ENCODE measurements at places on chromosomes 11 and 22. TPM values are rescaled to one million over a fixed set of nuclear protein-coding genes. Genes with fewer than 3 reads are reported as not detected.

Gene BRSK2
- 0.34 TPM for total RNA-seq

Gene TRIM49
- not detected for total RNA-seq

Gene MS4A1
- total RNA-seq = not detected

Gene PMM1
- 30.9 TPM for total RNA-seq

Gene SLC7A4
- total RNA-seq = not detected

GRCh38 chr22:47995264-47995627 lies 1232.8 kb downstream of the TBC1D22A start:
- H3K27ac ChIP-seq = no peak overlapping the region
- no peak for DNase-seq
- no peaks in the 10 kb centered on the region for H3K27me3 ChIP-seq
- H3K36me3 ChIP-seq = no peaks in the 10 kb centered on the region
- no peak overlapping the region for H3K4me3 ChIP-seq

DNA sequence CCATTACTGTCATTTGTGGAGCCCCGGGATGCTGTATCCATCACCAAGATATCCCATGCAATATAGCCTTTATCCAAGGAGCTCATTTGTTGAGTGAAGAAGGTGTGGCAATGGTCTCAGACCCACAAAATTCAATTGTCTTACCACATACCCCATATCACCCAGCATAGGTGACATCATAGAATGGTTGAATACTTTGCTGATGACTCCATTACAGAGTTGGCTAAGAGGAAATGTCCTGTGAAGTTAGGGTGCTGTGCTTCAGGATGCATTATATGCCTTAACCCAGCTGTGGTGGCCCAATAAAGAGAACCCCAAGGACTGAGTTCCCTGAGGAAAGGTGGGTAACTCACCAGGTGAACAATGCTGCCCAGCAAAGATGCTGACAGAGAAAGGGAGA lies 113.7 kb downstream of the EFCAB6 start:
- H3K27ac ChIP-seq = no peak overlapping the region
- no peaks in the 10 kb centered on the region for H3K36me3 ChIP-seq
- H3K27me3 ChIP-seq = peaks cover 71% of the 10 kb centered on the region
- no peak overlapping the region for H3K4me3 ChIP-seq
- DNase-seq = no peak

- H3K27me3 ChIP-seq = no peaks in the 10 kb centered on the region
- H3K27ac ChIP-seq = no peak overlapping the region
- H3K4me3 ChIP-seq = no peak overlapping the region
- H3K36me3 ChIP-seq = no peaks in the 10 kb centered on the region
- peaks cover 25% of the 10 kb centered on the region for H3K4me1 ChIP-seq
Measured at GRCh38 chr11:113193946-113194345, 120.4 kb upstream of the TTC12 start.

GRCh38 chr11:119854521-119854920 lies 125.5 kb upstream of the NECTIN1 start:
- H3K36me3 ChIP-seq = no peaks in the 10 kb centered on the region
- H3K27ac ChIP-seq = no peak overlapping the region
- no peak overlapping the region for H3K4me3 ChIP-seq

GRCh38 chr22:43110927-43111623 lies 525 bp downstream of the BIK start:
- H3K27me3 ChIP-seq = no peaks in the 10 kb centered on the region
- DNase-seq = peak; percentile 50
- no peak overlapping the region for H3K27ac ChIP-seq
- H3K4me3 ChIP-seq = peak overlapping the region; percentile 69

DNA sequence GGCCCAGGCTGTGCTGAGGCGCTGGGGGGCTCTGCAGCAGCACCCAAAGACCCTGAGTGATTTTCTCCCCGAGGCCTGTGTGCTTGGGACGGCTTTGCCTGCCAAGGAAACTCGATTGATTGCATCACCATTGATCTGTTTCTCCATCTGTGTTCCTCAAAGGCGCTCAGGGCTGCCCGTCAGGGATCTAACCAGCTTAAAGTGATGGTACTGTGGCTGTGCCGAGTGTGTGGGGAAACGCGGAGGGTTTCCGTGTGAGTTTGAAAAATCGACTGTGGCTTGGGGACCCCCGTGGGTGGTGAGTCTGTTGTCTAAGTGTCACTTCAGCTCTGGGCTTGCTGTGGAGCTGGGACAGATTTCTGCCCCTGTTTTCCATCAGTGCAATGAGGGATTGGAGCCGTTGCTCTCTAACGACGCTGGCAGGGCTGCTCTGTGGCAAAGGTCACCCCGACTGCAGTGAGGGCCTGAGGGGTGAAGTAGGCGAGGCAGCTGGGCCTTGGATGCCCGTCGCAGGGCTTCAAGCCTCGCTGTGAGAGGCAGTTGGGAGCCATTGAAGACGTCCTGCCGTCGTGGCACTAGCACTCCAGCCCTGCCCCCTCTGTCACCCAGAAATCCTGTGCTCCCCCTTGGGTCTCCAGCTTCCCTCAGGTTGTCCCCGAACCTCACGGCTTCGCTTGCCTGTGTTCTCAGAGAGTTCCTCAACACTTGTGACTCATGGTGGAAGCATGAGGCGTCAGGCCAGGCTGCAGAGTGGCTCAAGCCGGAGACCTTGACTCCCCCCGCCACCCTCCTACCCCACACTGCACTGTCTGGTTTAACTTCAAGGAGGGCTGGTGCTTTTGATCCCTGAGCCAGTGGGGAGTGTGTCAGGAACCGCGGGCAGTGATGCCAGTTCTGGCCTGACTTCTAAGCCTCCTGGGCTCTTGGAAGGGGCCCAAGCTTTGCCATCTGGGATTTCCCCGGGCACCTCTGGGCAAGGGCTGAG lies 21.8 kb downstream of the CACNA1I start:
- no peak overlapping the region for H3K4me3 ChIP-seq
- peaks cover 14% of the 10 kb centered on the region for H3K4me1 ChIP-seq
- H3K27ac ChIP-seq = peak overlapping the region; percentile 46
- H3K36me3 ChIP-seq = no peaks in the 10 kb centered on the region
- H3K27me3 ChIP-seq = peaks cover 11% of the 10 kb centered on the region

- DNase-seq = no peak
- H3K27ac ChIP-seq = no peak overlapping the region
- no peaks in the 10 kb centered on the region for H3K36me3 ChIP-seq
- H3K4me1 ChIP-seq = no peaks in the 10 kb centered on the region
- H3K27me3 ChIP-seq = no peaks in the 10 kb centered on the region
Measured at GRCh38 chr11:3896644-3897043, 41.2 kb downstream of the STIM1 start.

DNA sequence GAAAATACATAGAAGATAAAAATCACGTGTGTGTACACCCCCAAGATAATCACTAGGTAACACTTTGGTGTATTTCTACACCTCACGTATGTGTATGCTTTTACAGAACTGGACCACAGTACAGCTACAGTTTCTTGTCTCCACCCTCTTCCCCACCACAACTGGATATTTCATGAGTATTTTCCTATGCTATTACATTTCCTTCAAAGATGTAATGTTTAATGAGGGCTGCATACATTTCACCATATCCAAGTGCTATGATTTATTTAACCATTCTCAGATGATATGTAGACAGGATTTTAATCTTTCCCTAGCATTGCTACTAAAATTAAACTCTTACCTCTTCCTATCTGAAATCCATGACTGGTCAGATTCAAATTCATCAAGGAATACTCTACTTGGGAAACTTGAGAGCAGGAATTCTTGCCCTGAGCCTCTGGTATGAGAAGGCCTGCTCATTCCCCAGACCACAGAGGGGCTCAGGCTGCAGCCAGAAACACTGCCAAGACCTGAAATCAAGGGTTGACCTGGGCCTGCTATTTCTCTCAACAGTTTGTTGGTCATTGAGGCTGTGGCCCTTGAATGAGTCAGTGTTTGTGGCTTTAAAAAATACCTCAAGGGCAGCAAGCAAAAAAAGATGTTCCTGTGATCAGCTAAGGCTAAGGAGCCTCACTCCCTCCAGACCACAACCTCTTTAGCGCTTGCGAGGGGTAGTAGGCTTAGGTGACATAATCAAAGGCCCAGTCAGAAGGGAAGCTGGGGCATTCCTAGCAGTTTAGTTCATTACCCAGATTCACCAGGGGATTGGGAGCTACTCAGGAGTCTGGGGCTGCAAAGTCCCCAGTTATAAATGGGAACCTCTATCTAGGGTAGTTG lies 55.5 kb downstream of the ABTB2 start:
- peak; percentile 62 for DNase-seq
- no peak overlapping the region for H3K27ac ChIP-seq
- H3K4me1 ChIP-seq = peaks cover 8% of the 10 kb centered on the region
- H3K4me3 ChIP-seq = no peak overlapping the region
- no peaks in the 10 kb centered on the region for H3K36me3 ChIP-seq
- no peaks in the 10 kb centered on the region for H3K27me3 ChIP-seq

- H3K36me3 ChIP-seq = peaks cover 44% of the 10 kb centered on the region
- H3K27ac ChIP-seq = no peak overlapping the region
- no peak overlapping the region for H3K4me3 ChIP-seq
- no peak for DNase-seq
Measured at GRCh38 chr11:73859671-73860070, 17.0 kb downstream of the COA4 start.

DNA sequence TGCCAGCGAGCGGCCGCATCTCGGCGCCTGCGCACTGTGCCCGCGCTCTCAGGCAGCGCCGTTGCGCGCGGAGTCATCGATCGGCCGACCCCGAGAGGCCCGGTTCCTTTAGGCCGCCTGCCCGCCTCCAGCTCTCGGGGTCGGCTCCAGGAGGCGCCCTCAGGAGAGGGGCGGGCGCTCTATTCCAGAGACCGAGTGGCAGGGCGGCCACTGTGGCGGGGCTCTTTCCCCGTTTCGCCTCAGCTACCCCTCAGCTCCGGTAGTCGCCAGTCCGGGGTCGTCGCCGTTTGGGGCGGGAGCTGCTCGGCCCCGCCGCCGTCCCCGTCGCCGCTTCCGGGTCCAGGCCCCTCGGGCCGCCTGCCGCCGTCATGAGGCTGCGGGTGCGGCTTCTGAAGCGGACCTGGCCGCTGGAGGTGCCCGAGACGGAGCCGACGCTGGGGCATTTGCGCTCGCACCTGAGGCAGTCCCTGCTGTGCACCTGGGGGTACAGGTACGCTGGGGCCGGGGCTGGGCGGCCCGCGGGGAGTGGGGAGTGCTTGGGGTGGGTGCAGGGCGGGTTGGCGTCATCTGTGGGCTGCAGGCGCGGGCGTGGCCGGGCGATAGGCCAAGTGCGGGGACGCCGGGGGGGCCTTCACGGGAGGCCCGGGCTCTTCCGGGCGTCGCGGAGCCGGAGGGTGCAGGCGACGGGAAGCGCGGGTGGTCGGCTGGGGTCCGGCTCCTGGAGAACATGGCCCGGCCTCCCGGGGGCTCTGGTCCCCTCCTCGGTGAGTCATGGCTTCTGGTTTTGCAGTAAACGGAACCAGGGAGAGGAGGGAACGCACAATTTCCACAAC lies at the start of gene FBXO7:
Gene FBXO7 (plus strand): TSS at position 177 of the 833 bp plus-strand sequence. CDS start 192 bp downstream, at position 369.
- peak; percentile 89 for DNase-seq
- H3K27ac ChIP-seq = peak within 1 kb of the TSS; percentile 96
- no peaks in the 10 kb centered on the region for H3K27me3 ChIP-seq
- peak within 1 kb of the TSS; percentile 98 for H3K4me3 ChIP-seq

DNA sequence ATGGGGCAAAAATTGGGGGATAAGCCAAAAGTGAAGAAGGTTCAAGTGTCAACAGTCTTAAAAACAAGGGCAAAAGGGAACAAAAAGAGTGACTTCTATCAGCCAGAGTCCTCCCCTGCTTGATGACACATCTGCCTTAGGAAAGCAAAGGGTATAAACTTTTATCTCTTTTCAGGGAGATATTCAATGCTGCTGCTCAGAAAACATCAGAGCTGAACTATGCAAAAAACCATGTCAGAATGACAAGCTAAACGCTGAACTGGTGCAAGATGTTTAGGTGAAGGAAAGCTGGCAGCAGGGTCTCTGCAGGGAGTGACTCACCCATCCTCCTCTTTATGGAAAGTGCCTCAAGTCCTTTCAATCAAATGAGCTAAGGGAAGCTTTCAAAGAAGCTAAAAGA lies 24.7 kb downstream of the ALG9 start:
- peaks cover 44% of the 10 kb centered on the region for H3K36me3 ChIP-seq
- no peak overlapping the region for H3K4me3 ChIP-seq
- no peaks in the 10 kb centered on the region for H3K27me3 ChIP-seq
- H3K27ac ChIP-seq = no peak overlapping the region
- DNase-seq = peak; percentile 62

DNA sequence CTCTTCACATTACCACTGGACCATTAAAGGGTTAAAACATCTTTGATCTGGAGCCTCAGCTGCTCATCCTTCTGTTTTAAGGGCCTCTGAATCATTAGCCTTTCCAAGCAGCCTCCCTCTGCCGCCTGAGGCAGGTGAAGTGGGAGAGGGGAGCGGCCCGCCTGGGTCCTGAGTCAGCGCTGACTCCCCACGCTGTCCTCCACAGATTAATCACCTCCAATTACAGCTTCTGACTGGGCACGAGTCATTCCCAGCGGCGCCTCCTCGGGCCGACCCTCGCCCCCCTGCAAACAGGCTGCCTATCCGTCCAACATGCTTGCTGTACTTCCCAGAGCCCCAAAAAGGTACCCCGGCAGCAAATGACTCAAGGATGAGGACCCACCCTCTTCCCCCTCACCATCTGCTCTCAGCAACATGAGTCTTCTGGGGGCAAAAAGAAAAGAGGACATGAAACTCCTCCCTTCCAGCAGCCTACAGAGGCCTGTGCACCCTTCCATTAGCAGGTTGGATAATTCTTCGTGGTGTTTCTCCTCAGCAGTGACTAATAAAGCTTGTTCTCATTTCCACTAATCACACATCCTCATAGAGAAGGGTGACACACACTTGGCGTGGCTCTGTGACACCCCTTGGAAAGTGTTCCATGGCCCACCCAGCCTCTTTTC lies 44.3 kb upstream of the JAM3 start:
- H3K36me3 ChIP-seq = no peaks in the 10 kb centered on the region
- peaks cover 33% of the 10 kb centered on the region for H3K4me1 ChIP-seq
- H3K27me3 ChIP-seq = no peaks in the 10 kb centered on the region
- peak overlapping the region; percentile 50 for H3K4me3 ChIP-seq

DNA sequence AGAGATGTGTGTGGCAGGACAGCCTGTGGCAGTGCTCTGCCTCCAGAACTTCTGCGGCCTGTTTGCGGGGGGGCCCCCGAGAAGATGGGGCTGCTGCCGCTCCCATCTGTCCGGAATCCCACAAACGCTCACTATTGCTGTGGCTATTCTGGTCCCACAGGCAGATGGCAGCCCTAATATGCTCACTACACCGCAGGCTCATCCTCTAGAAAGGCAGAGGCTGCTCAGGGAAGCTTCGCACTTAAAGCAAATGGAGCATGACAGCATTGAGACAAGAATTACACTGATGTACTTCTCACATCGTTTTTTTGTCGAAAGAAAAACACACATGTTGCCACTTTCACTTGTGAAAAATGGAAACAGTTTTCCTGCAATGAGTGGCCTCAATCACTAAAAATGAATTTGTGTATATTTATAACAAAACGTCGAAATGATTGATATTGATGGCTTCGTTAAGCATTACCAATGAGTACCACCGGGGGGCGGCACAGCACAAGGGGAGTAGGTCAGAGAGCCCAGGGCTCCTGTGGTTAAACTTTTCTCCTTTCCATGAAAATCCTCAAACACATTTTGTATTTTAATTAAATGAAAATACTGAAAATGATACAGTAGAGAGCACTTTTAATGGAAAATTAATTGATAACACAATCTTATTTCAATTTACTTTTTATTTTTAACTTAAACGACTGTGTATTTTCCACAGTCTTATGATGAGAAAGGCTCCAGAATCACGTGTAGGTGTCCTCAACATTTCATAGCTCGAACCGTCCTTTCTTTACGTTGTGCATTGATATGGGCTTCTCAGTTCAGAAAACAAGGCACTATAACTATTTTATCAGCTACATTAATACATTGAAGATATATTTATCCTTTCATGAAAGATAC lies 69.1 kb downstream of the CTTN start:
- no peaks in the 10 kb centered on the region for H3K27me3 ChIP-seq
- DNase-seq = peak; percentile 64
- no peak overlapping the region for H3K4me3 ChIP-seq
- H3K27ac ChIP-seq = no peak overlapping the region

- H3K27me3 ChIP-seq = no peaks in the 10 kb centered on the region
- no peaks in the 10 kb centered on the region for H3K36me3 ChIP-seq
- H3K4me1 ChIP-seq = no peaks in the 10 kb centered on the region
- no peak overlapping the region for H3K27ac ChIP-seq
- no peak overlapping the region for H3K4me3 ChIP-seq
Measured at GRCh38 chr11:20634044-20634443, 34.6 kb downstream of the SLC6A5 start.
